ENCODE measurements at places on chromosomes 7 and 10.

DNA sequence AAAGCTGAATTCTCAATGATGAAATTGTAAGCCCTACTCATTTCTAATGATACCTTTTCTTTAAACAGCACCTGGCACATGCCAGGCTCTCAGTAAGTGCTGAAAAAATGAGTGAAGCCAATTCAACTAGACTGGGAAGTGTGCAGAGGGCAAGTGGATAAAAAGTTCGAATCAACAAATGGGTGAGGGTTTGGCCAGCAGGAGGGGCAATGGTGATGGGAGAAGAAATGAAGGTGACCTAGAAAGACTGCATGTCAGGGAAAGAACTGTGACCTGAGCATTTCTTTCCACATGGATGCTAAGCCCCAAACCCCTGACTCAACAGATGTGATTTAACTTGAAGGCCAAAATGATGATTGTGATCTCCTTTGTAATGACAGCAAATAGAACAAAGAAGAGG, 54.6 kb downstream of the DKK1 start:
- DNase-seq, result no peak

GRCh38 chr7:88888684-88889083, 93.1 kb upstream of the TEX47 start:
- DNase-seq, result no peak

- DNase-seq, result no peak
Observed at GRCh38 chr7:104480529-104480928, 152.1 kb downstream of the LHFPL3 start.

- no peak for DNase-seq
Observed at GRCh38 chr7:69608878-69609277, 10.6 kb downstream of the AUTS2 start.

GRCh38 chr10:47268696-47269095, 31.3 kb upstream of the GDF10 start:
- no peak for DNase-seq

- DNase-seq, result no peak
Observed at GRCh38 chr10:10126218-10126617, 891.5 kb upstream of the CELF2 start.

GRCh38 chr10:116765648-116766081, 23.3 kb upstream of the HSPA12A start:
- no peak for DNase-seq

DNA sequence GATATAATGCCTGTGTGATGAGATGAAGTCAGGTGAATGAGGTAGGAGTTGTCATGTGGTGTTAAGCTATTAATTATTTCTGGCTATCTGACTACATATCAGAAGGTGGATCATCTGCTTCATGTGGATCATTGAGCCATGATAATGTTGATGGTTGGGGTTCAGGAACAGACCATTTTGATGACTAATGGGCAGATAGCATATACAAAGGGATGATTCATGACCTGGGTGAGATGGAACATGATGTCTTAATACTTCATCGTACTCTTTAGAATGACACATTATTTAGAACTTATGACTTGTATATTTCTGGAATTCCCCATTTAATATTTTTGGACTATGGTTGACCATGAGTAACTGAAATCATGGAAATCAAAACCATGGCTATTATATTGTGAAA, 155.1 kb downstream of the OR13A1 start:
- no peak for DNase-seq

DNA sequence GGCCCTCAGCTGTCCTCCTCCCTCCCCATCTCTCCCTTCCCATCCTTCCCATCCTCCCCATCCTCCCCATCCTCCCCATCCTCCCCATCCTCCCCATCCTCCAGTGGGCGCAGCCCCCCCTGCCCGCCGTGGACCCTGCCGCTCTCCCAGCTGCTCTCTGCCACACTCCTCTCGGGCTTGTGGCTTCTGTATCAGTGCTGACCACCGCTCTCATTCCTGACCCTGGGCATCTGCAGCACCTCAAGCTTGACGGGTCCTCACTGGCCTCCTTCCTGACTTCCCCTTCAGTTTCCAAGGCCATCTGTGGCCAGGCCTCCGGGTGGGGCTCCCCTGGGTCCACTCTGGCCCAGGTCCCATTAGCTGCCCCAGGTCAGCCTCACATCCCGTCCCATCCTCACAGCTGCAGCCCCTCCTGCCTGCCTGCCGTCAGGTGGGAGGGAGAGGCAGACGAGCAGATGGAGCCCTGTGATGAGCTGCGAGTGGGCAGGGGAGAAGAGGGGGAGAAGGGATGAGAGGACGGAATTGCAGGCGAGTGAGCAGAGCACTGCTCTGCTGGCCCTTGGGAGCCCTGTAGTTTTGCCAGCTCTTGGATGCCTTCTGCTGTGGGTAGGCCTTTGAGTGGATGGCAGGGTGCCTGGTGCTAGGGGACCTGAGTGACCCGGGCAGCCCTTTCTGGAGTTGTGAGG, 35.7 kb downstream of the LHPP start:
- DNase-seq, result no peak

- DNase-seq, result no peak
Observed at GRCh38 chr7:132226046-132226956, 350.0 kb downstream of the PLXNA4 start.

DNA sequence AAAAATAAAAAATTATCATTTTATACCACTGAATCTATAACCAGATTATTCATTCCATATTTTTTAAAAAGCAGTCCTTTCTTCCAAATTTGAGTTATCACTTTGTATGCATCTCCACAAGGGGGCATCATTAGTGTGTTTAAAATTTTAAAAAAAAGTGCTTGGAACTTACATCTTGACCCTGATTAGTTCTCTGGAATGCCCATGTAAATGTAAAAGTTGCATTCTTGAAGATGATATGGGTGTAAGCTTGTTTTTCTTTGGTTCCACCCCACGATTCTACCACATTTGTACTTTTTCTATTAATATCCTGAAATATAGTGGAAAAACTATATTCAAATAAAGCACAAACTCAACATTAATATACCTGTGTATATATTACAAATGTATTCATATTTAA, 144.9 kb downstream of the ELAPOR2 start:
- no peak for DNase-seq

DNA sequence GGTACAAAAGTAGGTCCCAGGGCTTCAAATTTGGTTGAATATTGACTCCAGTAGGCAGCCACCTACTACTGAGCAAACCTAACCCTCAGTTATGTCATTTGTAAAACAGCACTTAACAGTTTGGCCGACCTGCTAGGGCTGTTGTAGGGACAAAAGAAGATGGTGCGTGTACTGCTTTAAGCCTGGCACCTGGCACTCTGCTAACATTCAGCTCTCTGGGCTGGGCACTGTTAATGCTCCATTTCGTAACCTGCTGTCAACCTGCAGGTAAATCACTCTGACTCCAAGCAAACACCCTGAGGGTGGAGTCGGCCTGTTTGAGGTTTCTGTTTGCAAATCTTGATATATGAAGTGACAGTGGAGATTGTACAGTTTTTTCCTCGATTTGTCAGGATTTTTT, 7.2 kb downstream of the ZKSCAN1 start:
- DNase-seq, result no peak

DNA sequence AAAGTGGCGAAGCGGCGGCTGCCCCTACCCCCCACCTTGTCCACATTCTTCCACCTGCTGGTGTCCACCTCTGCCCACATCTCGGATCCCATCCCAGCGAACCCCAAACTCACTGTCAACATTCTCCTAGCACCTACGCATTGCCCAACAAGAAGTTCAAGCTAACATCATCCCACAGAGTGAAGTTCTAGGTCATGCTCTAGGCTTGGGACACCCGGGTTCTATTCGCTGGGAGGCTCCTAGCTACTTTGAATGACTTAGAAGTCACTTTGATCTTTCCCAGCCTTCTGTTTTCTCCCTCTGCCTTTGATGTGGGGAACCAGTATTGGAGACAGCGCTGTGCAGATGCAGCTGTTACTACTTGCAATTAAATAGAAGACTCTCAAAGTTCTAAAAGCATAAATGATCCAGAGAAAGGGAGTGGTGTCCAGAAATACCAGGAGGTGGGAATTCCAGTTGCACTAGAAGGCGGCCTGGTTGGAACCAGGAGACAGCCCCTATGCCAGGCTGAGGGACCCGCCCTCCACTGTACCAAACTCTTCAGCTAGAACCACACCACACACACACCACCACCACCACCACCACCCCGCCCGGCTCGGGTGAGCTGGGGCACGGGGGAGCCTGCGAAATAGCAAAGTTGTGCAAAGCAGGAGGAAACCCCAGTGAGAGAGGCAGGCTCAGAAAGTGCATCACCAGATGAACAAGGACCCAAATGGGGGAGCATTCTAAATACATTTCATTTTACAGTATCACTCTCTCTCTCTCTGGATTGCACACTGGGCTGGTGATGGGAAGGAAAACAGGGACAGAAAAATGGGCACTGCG, 5.5 kb upstream of the VGF start:
- DNase-seq, result no peak

- peak; percentile 24 for DNase-seq
Observed at GRCh38 chr7:132430861-132431822, 145.1 kb downstream of the PLXNA4 start.

GRCh38 chr7:95097291-95097690, 189.9 kb downstream of the PPP1R9A start:
- no peak for DNase-seq

DNA sequence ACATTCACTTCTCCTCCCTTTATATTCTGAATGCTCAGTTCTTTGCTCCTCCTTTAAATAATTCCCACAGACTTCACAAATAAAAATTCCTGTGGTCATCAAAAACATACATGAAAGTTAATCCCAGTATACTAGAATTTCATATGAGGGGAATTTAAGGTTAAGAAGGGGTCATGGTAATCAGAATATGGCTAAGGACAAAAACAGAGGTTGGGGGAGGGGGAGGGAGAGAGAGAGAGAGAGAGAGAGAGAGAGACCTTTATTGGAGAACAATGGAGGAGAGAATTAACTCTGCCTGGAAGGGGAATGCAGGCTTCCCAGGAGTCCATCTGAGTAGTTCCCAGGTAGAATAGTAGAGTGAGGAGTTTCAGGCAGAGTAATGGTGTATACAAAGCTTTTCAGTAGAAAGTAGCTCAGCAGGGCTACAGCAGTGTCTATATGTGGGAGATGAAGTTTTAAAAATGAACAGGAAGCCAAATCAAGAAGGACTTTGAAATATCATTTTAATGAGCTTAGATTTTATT, 5.2 kb upstream of the CUBN start:
- no peak for DNase-seq

- no peak for DNase-seq
Observed at GRCh38 chr7:74059681-74060588, 23.7 kb upstream of the LIMK1 start.

- no peak for DNase-seq
Observed at GRCh38 chr7:64557601-64558322, 5.1 kb downstream of the ZNF680 start.

GRCh38 chr7:100048680-100049079, 894 bp upstream of the ZSCAN21 start:
- DNase-seq, result no peak

DNA sequence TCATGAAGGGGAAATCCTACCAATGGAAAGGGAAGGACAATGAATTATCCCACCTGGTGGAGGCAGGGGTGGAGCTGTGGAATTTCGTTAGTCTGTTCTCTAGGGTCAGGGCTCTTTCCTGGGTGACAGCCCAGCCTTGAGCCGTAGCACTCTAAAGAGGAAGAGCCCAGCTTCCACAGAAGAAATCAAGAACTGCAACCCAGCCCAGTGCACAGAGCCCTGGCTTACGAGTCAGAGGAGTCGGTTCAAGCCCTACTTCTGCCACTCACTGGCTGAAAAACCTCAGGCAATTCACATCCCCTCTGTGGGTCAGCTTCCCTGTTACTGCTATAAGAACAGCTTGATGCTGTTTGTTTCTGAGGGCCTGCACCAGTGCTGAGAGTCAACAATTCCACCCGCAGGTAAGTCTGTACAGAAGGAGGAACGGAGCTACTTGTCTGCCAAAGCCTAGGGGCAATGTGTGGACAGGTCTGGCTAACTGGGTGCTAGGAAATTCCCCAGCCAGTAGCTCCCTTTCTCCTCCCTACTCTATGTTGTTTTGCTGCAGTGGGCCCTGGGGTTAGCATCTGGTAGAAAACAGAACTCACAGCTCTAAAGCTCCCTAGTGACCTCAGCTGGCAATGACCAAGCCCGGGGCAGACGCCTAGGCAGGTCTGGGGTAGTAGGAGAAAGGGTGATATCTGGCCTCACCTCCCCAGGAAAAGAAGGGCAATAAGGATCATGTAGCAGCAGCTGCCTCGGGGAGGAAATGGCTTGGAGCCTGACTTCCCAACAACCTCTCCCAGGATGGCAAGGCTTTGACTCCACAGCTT, 3.3 kb downstream of the AVPI1 start:
- DNase-seq, result no peak

- no peak for DNase-seq
Observed at GRCh38 chr10:31507427-31507826, 188.4 kb downstream of the ZEB1 start.

All from stimulated activated CD8-positive, alpha-beta memory T cell treated with anti-CD3 and anti-CD28 coated beads, Interleukin-2, amount 100 ng/mL, for 1 hour (primary cell).